Stimulated activated CD8-positive, alpha-beta memory T cell treated with anti-CD3 and anti-CD28 coated beads, Interleukin-2, amount 100 ng/mL, for 1 hour (primary cell): ENCODE measurements at places on chromosomes 16 and 17.

- DNase-seq: no peak
These were observed 753 bp downstream of the SLC16A11 start for GRCh38 chr17:7043182-7043496.

DNA sequence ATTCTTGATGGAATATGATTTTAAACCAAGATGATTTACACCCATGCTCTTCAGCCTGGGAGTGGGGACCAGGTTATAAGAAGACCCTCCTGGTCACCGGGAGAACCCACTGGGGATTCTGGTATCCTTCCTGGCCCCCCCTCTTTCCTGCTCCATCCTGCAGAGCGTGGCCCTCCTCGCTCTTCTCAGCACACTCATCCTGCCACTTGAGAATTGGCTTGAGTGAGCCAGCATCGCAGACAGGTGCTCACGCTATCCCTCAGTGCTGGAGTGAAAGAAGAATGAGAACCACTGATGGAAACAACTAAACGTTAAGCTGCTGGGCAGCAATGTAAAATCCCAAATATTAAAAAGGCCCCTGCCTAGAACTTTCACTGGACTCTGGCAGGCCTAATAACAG, 98.0 kb downstream of the CYTH1 start:
- no peak for DNase-seq

- no peak for DNase-seq
These were observed 206.8 kb upstream of the SDK2 start for GRCh38 chr17:73851091-73851490.

DNA sequence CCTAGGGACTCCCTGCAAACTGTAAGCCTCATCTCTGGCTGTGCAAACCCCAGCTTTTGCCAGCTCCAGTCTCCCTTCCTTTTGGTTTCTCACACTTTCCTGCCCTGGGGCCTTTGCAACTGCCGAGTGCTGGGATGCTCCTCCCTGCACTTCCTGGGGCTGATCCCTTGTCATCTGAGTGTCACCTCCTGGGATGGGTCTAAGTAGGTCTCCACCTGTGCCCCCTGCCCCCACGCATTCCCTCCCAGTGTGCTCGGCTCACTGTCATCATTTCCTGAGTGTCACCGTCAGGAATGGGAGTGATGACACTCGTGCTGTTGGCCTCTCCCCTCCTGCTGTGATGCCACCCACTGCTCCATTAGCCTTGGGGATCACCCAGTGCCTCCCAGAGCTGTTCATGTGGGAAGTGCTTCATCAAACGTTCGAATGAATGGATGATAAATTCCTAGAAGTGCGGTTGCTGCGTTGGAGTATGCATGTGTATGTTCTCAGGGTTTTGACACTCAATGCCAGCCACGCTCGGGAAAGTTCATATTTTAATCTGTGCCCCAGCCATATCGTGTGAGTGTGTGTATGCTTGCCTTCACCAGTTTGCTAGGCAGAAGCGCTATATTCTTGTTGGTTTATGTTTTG, 189.9 kb downstream of the NTN1 start:
- DNase-seq: no peak

GRCh38 chr17:49498029-49498615, 3.0 kb downstream of the NGFR start:
- no peak for DNase-seq

- DNase-seq: no peak
These were observed 32.7 kb upstream of the LITAF start for GRCh38 chr16:11619327-11619851.

- DNase-seq: no peak
These were observed 120.3 kb downstream of the AXIN2 start for GRCh38 chr17:65441053-65441605.

DNA sequence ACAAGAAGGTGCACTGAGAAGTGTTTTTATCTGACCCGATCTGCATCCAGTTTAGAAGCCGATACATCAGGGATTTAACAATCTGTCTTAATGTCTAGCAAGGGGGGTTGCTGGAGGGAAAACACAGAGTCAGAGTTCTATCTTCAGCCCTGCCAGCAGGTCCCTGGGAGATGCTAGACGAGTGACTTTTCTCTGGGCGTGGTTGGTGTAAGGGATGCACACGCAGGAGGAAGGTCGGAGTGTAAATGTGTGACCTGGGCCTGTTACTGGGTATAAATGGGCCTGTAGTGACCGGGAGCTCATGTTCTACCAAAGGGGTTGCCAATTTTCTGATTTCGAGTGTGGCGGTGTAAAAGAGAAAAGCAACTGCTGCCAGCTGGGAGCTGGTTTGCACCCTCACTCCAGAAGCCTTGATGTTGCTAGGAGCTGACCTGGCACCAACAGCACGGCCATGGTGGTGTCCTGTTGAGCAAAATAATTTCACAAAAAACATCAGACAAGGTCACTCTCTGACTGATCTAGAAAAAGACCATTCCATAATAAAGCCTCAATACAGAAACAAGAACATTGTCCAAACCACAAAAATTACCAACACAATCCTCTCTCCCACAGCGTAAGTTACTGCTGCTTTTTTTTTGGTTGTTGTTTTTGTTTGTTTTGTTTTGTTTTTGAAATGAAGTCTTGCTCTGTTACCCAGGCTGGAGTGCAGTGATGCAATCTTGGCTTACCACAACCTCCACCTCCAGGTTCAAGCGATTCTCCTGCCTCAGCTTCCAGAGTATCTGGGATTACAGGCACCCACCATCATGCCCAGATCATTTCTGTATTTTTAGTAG, 1.3 kb upstream of the KCTD13 start:
- DNase-seq: no peak

DNA sequence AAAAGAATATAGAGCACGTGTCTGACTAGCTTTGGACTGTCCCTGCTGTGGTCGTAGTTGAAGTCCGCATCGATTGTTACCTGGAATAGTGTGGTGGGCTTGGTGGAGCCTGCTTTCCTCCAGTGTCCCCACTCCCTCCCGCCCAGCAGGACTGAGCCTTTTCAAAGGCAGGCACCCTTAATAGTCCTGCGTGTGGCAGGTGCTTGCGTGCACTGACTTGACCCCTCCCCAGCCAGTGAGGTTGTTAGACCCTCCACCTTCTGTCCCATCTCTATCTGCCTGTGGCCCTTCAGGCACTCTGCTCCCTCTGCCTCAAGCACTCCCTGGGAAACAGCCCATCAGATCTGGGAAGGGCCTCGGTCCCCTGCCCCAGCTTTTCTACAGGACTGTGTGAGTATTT, 36.6 kb downstream of the TMEM11 start:
- DNase-seq: no peak

DNA sequence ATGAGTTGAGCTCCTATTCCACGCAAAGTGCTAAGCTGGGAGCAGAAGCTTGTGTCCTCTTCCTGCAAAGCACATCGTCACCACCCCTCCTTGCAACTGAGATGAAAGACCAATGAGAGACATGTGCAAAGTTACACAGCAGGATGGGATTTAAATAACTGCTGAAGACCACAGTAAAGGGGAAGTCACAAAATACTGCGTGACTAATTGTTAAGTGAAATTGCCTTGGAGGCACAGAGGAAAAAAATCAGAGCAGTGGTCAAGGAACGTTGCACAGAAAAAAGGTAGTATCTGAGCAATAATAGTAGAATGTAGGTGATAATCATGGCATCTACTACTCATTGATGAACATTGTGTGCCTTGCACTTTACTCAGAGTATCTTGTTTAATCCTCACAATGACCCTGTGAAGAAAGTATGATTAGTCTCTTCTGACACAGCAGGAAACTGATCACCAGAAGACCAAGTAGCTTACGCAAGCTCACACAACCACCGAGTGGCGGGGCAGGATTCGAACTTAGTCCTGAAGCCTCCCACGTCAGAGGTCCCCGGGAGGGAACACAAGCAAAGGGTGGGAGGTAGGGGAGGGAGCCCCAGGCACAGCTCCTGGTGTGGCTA, 15.4 kb upstream of the MYO18A start:
- no peak for DNase-seq

DNA sequence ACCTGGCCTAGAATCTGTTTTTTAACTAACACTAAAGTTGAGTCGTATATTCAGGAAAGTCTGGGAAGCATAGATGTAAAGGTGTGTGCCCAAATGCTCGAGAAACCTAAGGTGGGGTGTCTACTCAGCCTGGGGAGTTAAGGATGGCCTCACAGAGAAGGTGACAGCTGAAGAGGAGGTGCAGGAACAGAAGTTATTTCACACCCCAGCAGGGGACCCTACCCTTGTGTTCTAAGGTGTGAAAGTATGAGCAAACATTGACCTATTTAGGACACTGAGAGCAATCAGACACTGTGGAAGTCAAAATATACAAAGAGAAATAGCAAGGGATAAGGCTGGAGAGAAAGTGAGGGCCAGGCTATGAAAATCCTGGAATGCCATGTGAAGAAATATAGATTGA, 49.0 kb upstream of the DHX40 start:
- DNase-seq: no peak

- DNase-seq: no peak
These were observed 12.2 kb downstream of the AANAT start for GRCh38 chr17:76479515-76480060.

DNA sequence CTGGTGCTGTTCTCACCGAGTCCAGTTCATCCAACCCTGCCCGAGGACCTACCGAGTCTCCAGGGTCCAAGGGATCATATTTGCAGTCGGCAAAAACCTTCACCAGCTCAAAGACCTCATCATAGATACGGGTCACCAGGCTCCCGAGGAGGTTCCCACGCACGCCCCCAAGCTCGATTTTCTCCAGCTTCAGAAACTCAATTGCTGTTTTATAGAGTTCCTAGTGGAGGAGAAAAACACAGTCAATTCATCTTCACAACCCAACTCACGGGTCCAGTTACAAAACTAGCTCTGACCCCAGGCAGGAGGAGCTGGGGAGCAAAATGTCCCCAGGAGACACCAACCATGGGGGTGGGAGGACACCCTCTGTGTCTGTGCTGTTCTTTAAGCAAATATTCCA, 10.2 kb downstream of the DNAH17 start:
- no peak for DNase-seq

DNA sequence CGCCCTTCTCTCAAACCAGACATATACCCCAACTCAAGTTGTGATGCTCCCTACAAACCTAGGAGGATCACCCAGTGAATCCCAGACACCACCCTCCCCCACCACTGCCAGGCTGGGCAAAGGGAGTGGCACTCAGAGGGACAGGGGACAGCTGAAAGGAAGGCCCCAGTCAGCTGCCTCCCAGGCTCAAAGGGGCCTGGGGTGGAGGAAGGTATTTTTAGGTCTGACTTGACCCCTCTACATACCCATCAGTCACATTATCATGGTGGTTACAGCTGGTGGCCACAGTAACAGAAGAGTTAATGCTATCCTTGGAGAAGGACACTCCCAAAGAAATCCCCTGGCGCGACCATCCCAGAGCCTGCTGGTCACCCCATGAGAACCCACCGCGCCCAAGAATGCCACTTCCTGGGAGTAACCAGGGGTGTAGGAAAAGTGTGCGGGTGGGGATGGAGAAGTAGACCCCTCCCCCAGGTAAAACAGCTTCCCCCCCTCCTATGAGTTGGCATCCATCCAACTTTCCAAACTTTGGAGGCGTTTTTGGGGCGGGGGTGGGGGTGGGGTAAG, 1.1 kb downstream of the CACNB1 start:
- DNase-seq: no peak

GRCh38 chr16:48432136-48432535, 46.9 kb upstream of the SIAH1 start:
- DNase-seq: no peak

GRCh38 chr16:83704656-83705055, 103.1 kb upstream of the HSBP1 start:
- no peak for DNase-seq

GRCh38 chr17:70109497-70109896, 34.5 kb downstream of the KCNJ16 start:
- no peak for DNase-seq

- no peak for DNase-seq
These were observed 4.2 kb downstream of the IFI35 start for GRCh38 chr17:43010667-43011308.

DNA sequence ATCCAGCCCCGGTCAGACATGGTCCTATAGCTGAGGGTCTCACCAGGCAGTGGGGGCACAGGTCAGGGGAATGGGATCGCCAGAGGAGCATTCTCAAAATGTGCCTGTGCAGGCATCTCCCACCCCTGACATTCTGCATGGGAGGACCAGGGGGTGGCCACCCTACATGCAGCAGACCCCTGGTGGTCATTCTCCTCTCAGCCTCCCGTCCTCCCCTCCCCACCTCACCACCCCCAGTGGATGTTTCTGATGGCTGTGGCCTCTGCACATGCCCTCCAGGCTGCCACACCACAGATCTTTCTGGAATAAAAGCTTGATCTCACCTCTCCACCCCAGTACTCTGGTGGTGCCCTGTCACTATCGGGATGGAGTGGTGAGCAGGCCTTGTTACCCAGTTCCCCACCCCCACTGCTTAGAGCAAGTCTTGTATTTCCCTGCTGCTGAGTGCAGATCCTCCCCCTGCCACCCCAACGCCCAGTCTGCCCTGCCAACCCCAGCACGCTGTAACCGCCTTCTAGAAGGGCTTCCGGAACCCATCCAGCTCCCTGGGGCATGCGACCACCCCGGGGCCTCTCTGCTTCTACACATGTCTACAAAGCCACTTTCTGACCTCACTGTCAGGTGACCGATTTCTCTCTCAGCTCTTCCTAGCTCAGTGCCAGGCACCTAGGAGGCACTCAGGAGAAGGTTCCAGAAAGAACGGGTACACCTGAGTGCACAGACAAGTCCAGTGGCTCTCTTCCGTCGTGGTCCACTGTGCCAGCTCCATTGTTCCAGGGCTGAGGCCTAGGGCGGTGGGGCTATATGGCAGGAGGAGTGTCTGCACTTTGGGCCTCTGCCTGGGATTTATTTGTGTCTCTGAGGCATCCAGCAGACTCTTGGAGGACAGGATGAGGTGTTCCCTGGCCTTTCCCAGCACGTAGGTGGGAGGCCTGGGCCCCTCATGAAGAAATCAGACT, 9.3 kb downstream of the TBC1D24 start:
- no peak for DNase-seq

- DNase-seq: no peak
These were observed 27.5 kb downstream of the GTF3C1 start for GRCh38 chr16:27522173-27522707.

DNA sequence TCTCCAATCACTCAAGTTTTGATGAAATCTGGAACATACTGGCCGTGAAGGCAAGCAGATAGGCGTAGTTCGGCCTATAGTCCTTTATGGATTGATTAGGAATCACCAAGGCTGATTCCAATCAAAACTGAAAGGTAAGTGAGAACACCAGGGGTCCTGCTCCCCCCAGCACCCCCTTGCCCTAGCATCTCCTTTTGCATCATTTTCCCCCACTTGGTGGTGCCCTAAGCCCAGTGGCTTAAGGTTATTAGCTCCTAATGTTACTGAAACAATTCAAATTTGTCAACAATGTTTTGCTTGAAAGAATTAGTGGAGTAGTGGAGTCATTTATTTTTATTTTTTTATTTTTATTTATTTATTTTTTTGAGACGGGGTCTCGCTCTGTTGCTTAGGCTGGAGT, 4.9 kb downstream of the SLFN14 start:
- DNase-seq: no peak
